ENCODE measurements at places on chromosomes 1 and 21.

GRCh38 chr1:241647658-241648057, 4.4 kb upstream of the WDR64 start:
- DNase-seq, result no peak

GRCh38 chr1:157310401-157310800, 172.2 kb upstream of the ETV3 start:
- DNase-seq, result no peak

- peak; percentile 27 for DNase-seq
These were observed 9.0 kb upstream of the FAM131C start for GRCh38 chr1:16082283-16083038.

GRCh38 chr1:8025671-8026144, 401 bp downstream of the ERRFI1 start:
- DNase-seq, result no peak

- no peak for DNase-seq
These were observed 15.8 kb upstream of the RNF223 start for GRCh38 chr1:1089731-1090423.

GRCh38 chr1:202806845-202807450, 1.3 kb downstream of the KDM5B start:
- DNase-seq, result peak; percentile 51

GRCh38 chr21:38440746-38441145, 57.5 kb downstream of the ERG start:
- peak; percentile 33 for DNase-seq

DNA sequence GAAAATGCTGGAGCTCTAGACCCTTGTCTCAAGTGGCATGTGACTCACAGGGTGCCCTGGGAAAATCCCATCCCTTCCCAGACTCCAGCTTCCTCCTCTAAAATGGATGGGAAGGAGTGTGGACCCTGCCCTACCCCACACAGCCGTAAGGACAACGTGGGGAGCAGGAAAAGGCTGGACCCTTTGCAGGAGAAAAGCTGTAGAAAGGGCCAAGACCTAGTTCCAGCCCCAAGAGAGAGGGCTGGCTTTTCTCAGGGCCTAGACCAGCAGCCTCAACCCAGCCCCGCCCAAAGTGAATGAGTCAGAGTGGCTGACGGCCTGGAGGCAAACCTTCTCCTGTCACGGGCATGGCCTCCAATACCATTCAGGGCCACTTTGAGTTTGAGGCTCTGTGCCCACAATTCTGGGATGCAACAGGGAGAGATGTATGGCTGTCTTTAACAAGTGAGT, 1.1 kb downstream of the LAMB3 start:
- DNase-seq, result peak; percentile 67

GRCh38 chr21:33256019-33256418, 10.1 kb upstream of the IL10RB start:
- DNase-seq, result no peak

GRCh38 chr1:162732566-162733335, 57.8 kb upstream of the HSD17B7 start:
- no peak for DNase-seq

DNA sequence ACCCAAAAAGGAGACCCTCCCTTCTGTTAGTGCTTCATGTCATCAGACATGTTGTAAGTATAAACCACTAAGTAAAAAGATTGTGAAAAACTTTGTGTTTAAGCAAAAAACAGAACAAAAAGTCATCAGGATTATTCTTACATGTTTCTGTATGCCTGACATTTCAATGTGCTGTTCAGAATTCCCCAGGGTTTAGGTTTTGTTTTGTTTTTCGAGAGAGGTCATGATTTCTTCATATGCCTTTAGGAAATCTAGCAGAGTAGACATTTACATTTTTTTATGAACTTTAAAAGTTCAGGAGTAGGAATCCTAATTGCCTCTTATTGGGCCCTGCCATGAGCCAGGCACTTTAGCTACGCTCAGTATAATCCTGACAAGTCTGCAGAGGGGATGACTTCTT, 85.3 kb downstream of the VPS13D start:
- DNase-seq, result no peak

GRCh38 chr21:28627261-28627660, 365.4 kb downstream of the LTN1 start:
- DNase-seq, result no peak

DNA sequence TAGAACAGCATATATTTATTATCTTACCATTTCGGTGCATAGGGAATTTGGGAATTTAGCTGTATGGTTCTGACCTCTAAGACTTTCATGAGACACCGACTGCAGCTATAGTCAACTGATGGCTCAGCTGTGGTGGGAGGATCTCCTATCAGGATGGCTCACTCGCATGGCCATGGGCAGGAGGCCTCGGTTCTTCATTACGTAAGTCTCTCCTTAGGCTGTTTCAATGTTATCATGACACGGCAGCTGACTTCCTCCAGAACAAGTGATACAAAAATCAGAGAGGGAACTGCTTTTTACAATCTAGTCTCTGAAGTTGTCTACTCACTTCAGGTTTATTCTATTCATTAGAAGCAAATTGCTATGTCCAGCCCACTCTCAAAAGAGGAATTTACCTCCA, 13.3 kb upstream of the CAPN8 start:
- peak; percentile 5 for DNase-seq

DNA sequence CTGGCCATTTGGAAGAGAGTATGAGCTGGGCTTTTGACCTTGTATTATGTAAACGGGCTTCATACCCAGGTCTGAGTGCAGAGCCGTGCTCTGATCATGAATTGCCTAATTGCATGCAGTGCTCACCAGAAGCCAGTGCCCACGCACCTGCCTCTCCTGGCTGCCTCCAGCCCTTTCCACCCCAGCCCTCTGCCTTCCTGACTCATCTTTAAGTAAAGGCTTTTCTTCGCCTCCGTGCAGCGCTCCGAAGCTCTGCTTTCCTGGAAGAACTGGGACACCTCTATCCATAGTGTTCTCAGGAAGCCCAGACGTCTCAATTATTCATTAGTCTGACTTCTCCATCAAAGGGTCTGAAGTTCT, 413.7 kb downstream of the PTPRU start:
- no peak for DNase-seq

DNA sequence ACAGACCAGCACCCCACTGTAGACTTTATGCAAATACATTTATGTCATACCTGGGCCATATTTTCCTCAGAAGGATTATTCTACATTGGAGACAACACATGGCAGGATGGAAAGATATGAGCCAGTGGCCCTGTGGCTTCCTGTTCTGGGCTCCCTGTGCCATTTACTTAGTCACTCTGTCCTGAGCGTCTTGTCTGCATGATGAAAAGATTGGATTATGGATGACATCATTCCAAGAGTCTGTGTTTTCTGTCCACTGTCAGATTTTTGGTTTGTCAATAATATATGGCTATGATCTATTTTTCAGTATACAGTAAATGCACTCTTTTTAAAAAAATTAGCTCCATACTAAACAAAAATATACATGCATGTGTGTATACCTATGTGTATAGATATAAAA, 30.8 kb downstream of the IGSF5 start:
- no peak for DNase-seq

DNA sequence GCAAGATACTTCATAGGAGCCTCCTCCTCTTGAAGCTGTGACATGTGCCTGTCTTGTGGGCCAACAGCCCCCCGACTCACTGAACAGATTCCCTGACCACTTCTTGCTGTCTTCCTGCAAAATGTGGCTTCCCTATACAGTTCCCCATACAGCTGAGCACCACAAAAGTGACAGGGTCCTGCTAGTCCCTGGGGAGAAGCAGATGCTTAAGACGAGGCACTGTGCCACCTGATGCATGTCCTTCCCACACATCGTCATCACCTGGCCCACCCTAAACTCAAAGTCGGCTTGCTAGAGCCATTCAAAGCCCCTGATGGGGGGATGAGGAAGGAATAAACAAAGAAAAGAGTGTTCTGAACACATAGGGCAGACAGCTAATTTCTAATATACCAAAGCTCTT, 29.2 kb upstream of the ETV3 start:
- DNase-seq, result no peak

DNA sequence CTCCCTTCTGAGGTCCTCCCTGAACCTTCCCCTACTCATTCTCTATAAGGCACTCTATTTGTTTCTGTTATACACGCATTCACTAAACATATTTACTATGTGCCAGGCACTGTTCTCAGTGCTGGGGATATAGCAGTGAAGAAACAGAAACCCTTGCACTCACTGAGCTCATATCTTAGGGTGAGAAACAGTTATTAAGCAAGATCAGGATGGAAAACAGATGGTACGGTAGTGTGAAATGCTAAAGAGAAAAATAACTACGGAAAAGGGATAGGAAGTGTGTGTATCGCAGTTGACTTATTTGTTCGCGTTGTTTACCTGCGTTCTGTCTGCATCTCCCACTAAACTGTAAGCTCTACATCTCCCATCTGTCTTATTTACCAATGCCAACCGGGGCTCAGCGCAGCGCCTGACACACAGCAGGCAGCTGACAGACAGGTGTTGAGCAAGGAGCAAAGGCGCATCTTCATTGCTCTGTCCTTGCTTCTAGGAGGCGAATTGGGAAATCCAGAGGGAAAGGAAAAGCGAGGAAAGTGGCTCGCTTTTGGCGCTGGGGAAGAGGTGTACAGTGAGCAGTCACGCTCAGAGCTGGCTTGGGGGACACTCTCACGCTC, 572 bp downstream of the CYB5RL start:
- DNase-seq, result no peak

DNA sequence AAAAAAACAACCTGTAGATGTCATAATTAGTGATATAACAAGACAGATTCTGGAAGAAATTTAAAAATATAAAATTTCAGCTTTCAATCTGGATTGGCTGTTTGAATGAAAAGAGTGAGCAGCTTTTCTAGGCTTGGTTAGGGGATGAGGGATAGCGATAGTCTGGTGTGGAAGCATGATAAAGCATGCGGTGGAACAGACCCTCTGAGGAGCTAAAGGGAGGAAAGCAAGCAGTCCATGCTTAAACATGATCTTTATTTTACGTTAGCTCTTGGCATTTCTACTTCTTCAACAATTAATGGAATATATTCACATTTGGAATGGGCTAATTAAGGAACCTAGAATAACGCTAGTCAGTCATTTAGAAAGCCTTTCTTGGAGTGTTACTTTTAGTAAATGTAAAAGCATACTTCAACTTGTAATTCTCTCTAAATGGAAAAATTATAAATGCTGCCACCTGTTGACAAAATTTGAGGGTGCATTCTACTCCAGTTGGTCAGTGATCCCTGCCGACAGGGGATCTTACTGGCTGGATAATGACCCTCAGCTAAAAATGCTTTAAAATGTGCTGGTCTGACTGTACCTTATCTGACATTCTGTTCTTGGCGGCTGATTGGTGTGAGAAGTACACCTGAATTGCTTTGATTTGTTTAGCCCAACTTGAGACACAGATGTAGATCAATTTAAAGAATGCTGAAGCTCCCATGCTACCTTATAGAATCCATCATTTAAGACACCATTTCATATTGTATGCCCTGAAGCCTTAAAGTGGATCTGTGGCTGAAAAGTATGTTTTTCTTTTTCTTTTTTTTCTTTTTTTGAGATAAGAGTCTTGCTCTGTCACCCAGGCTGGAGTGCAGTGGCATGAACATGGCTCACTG, 61.2 kb downstream of the AK4 start:
- peak; percentile 65 for DNase-seq

- no peak for DNase-seq
These were observed at the start of gene SERINC2 for GRCh38 chr1:31412732-31413404. SERINC2 (plus strand) TSS chr1:31413213; CDS start chr1:31413266, 53 bp downstream.

GRCh38 chr1:183019139-183019740, 4.0 kb upstream of the LAMC1 start:
- no peak for DNase-seq

- no peak for DNase-seq
These were observed 49.8 kb upstream of the OLIG2 start for GRCh38 chr21:32975811-32976431.

- no peak for DNase-seq
These were observed 27.6 kb upstream of the POGK start for GRCh38 chr1:166811691-166812090.

GRCh38 chr1:11645270-11645669, 9.0 kb downstream of the FBXO2 start:
- no peak for DNase-seq

- peak; percentile 15 for DNase-seq
These were observed 717 bp downstream of the UBIAD1 start for GRCh38 chr1:11273595-11274234.

DNA sequence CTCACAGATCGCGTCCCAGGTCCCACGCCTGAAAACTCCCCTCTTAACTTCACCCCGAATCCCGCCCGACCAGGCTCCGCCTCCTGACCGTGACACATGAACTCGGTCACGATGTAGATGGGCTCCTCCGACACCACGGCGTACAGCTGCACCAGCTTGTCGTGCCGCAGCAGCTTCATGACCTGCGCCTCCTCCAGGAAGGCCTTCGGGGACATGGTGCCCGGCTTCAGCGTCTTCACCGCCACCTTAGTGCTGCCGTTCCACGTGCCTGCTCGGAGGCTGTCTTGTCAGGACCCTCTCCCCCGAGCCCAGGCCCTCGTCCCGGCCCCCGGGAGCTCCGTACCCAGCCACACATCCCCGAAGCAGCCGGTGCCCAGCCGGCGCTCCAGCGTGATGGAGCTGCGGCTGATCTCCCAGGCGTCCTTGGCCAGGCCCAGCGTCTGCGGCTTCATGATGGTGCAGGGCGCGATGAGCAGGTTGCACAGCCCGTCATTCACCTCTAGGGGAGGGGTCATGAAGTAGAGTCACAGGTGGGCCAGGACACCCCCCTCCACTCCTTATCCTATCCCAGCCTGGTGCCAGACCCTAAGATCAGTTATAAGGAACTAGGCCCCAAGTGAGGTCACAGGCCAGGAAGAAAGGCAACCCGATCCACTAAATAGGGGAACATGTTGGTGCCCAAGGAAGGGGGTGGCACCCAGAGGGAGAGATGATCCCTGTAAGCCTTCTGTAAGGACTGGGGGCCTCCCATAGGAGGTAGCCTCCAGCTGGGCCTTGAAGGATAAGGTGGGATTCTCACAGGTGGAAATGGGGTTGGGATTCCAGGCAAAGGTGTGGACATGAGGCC, 11.6 kb upstream of the AHDC1 start:
- DNase-seq, result no peak

- DNase-seq, result no peak
These were observed 11.2 kb upstream of the GATAD2B start for GRCh38 chr1:153933955-153934354.

- no peak for DNase-seq
These were observed 329.3 kb upstream of the PRMT6 start for GRCh38 chr1:106727171-106727570.

GRCh38 chr1:243559575-243560162, 290.4 kb downstream of the AKT3 start:
- DNase-seq, result no peak

Data from AML-193 (cell line).